ENCODE measurements at places on chromosomes 12 and 14. TPM values are rescaled to one million over a fixed set of nuclear protein-coding genes. Genes with fewer than 3 reads are reported as not detected.

OTOGL gene
- 2.6 TPM for total RNA-seq

EPYC gene
- total RNA-seq: not detected

KLHDC2 gene
- 50.3 TPM for total RNA-seq

ASCL1 gene
- not detected for total RNA-seq

CLEC2D gene
- total RNA-seq: 2.7 TPM

GPR132 gene
- total RNA-seq: 1.4 TPM

SYNDIG1L gene
- not detected for total RNA-seq

KLHDC1 gene
- 1.6 TPM for total RNA-seq

MIP gene
- not detected for total RNA-seq

TBK1 gene
- total RNA-seq: 13.7 TPM

TAS2R20 gene
- total RNA-seq: 0.68 TPM

GPR84 gene
- total RNA-seq: not detected

TEP1 gene
- 8.9 TPM for total RNA-seq

ADAM21 gene
- under 0.01 TPM for total RNA-seq

HOXC10 gene
- total RNA-seq: not detected

UNC79 gene
- total RNA-seq: under 0.01 TPM

DIO2 gene
- 0.09 TPM for total RNA-seq

ESR2 gene
- total RNA-seq: not detected
